ENCODE measurements at places on chromosomes 13 and 19.

GRCh38 chr13:92143766-92144165 is 745.3 kb downstream of the GPC5 start:
- DNase-seq, result no peak

GRCh38 chr13:112849500-112849899 is 119.5 kb upstream of the MCF2L start:
- no peak for DNase-seq

DNA sequence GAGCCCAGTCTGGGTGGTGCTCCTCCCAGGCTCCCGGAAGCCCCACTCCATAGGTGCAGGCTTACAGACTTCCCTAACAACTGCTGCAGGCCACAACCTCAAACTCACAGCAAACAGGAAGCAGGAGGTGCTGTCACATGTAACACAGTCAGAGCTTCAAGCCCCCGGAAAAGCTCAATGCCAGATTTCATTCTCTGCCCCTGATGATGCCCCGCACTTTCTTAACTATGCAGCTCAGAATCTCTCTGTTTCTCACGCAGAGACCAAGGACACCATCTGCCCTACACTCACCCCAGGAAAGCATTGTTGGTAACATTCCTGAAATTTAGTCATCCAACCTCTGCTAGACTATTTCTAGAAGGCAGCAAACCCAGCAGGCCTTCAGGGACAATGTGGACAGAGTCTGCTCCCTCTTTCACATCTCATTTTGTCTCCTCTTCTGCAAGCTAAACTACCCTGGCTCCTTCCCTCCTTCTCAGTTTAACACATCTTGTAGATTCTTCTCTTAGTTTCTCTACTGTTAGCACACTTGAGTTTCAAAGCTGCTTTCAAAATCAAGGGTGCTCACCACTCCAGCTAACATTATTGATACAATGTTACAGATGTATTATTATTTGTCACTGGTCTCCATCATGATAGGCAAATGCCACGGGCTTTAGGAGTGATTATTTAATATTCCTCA is 162.5 kb downstream of the KCTD12 start:
- no peak for DNase-seq

- DNase-seq, result no peak
Measured at GRCh38 chr13:97240788-97241734, 18.9 kb downstream of the MBNL2 start.

DNA sequence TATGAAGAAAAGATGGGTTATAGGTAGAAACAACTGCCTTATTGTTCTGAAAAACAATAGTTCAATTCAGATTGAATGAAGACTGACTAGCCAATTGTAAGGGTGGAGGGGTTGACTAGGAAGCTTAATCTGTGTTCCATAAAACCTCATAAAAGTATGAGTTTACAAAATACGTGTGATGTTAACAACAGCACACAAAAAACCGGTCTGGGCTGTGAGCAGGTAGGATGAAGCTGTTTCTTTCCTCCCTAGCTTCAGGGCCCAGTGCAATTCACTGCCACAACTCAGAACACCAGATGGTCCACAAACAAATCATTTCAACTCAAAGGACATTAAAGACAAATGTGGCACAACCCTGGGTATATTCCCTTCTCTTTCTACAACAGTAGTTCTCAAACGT is 3.2 kb downstream of the OXGR1 start:
- DNase-seq, result no peak

DNA sequence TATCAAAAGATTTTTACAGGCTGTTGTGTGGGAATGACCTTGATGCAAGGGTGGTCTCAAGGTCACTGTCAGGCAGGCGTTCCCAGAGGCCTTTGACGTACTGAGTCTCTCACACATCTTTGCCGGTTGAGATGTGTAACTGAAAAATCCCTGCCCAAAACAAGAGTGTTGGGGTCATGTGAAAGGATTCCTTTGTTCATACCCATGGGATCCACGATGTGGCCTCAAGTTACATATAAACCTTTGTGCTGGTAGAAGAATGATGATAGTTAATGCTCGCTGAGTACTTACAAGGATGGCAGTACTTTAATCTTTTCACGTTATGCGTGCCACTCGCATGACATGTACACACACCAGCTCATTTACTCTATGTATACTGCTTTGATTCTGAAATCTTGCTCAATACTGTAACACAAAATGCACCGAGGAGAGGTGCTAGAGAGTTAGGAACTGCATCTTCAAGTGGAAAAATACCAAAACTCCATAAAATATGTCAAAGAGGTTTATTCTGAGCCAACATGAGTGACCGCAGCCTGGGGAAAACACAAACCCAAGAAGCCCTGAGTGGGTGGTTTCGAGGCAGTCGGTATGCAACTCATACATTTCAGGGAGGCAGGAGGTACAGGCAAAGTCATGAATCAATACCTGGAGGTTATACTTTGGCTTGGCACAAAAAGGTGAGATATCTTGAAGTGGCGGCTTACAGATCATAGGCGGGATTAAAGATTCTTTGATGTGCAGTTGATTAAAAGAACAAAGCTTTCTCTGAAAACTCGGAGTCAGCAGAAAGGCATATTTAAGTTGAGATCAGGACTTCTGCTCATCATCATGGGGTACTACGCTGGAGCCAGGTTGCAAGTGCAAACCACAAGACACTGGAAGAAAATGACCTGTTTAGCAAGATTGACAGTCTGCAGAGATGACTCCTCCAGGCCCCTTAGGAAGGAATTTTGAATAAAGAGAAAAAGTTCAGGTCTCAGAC is 87.4 kb upstream of the ARHGEF7 start:
- DNase-seq, result no peak

Measured in stimulated activated CD8-positive, alpha-beta memory T cell treated with anti-CD3 and anti-CD28 coated beads, Interleukin-7, amount 100 ng/mL, for 48 hours (primary cell).